ENCODE measurements at places on chromosomes 4 and X.
A peak's percentile ranks its signal among the peaks of the same experiment; 100 is the strongest.

GRCh38 chr4:74540193-74540592 is 95.3 kb downstream of the AREG start:
- DNase-seq = no peak

DNA sequence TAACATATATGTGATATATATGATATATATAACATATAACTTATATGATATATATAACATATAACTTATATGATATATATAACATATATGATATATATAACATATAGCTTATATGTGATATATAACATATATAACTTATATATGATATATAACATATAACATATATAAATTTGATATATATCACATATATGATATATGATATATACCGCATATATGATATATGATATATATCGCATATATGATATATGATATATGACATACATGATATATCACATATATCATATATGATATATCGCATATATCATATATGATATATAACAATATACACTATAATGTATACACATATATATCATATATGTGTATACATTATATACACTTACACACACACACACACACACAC is 114.3 kb downstream of the ELOVL6 start:
- no peak for DNase-seq

GRCh38 chr4:93016350-93016749 is 712.6 kb downstream of the GRID2 start:
- DNase-seq = no peak

DNA sequence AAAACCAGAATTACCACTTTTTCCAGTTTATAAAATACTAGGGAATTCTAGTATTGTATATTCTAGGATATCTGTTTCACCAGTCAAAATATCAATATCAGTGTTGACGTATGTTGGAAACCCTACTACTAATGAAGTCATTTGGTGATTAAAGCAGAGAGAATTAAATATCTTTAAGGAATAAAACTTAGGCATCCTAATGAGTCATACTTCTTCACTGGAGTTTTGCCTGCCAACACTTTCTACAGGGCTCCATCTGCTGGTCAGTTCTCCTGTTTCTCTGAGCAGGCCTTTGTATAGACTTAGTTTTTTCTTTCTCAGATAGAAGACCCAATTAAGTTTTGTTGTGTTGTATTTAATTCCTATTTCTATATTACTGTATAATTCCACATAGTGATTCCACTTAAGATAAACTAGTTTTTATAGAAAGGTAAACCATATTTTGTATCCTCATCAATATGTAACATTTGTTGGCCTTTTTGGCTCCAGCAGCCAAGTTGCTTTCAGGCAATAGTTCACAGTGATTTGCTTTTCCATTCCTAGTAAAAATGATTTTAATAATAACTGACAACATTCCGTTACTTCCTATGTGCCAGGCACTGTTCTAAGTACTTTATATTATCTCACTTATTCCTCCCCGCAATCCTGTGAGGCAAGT is 3.5 kb downstream of the AP1AR start:
- peak; percentile 51 for DNase-seq

- no peak for DNase-seq
These were observed 59.1 kb downstream of the SCFD2 start for GRCh38 chr4:53306729-53307128.

GRCh38 chrX:133265331-133265730 is 47.2 kb upstream of the TFDP3 start:
- DNase-seq = no peak

DNA sequence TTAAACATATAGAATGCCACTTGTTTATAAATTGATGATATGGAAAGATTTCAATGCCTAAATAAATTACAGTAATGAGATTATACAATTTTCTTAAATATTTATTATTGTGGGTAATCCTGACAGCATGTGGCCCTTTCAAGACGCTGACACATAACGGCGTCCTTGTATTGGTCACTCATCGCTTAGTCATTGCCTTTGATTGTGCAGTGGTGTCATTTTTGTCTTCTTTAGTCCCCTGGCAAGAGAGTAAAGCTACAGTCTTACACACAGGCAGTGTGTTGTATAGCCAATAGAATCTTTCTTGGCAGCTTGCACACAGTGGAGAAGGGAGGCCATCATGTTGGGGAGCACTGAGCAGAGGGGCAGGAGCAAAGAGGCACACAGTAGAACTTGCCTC is 361.8 kb upstream of the GALNT7 start:
- DNase-seq = no peak

- DNase-seq = no peak
These were observed 1700.6 kb upstream of the TENM3 start for GRCh38 chr4:180542445-180543100.

- DNase-seq = no peak
These were observed 46.1 kb upstream of the TLR2 start for GRCh38 chr4:153638011-153638410.

DNA sequence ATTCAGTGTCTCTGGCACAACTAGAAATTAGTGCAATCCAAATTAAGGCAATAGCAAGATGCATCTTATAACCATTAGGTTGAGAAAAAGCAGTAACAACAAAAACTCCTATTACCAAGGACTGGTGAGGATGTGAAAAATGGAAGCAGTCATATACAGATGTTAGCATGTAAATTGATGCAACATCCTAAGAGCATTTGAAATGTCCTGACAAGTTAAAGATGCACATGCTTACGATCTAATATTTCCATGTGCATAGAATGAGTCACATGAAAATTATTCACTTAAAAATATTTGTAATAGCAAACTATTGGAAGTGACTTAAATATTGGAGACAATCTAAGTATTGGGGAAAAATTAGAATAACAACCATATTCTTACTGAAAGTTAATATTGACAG is 163.0 kb downstream of the FAM13A start:
- DNase-seq = no peak

- no peak for DNase-seq
These were observed 602 bp upstream of the SCARB2 start for GRCh38 chr4:76214177-76214675.

GRCh38 chr4:152073351-152074087 is 312.7 kb upstream of the GATB start:
- peak; percentile 10 for DNase-seq

DNA sequence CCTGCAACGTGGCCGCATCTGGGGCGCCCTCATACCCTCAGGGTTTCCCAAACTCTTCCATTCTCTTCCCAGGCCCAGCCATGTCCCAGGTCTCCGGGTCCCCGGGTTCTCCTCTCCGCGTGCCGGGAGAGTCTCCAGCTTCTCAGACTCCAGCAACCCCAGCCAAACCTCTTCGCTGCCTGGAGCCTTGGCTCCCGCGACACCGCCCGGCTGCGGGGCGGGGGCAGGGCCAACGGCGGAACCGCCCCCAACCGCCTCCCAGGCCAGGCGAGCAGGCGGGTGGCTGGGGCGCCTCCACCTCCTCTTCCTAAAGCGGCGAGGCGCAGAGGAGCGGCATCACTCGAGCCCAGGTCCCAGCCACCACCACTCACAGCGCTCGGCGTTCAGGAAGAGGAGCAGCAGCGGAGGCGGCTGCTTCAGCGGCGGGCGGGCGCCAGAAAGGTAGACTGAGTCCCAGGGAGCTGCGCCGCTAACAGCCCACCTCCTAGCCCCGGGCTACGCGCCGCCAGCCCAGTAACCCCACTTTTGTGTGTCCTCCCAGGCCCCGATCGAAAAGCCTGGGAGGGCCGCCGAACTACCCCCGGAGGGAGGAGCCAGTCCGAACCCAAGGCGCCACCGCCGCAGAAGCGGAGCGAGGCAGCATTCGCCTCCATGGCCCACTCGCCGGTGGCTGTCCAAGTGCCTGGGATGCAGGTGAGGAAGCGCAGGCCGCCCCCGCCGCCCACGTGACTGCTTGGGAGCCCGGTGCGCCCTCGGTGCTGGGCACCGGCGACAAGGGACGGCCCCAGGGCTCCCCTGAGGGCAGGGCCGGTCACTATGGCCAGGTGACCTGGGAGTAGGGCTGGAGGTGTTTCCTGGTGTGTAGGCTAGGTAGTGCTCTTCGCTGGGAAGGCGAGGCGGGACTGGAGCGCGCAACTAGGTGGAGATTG is at the start of gene STK26:
STK26 (plus strand) TSS at position 336 of the 929 bp plus-strand sequence; CDS start at position 652, 316 bp downstream.
- peak; percentile 68 for DNase-seq

DNA sequence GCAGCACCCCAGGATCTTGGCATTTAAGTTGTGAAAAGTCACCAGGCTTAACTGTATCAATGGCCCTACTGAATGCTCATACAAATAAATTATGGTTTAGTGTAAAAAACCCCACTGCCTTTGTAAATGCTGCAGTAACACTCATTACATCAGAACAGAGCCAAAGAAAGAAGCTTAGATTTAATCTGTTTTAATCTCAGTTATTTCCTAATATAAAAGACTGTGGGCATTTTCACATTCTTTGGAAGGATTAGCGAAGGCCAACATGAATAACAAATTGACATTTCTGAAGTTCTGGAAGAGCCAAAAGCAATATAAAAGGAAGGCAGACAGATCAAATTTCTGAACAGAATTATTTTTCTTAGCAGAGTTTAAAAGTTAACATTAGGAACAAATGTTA is 140.0 kb upstream of the HCCS start:
- no peak for DNase-seq

DNA sequence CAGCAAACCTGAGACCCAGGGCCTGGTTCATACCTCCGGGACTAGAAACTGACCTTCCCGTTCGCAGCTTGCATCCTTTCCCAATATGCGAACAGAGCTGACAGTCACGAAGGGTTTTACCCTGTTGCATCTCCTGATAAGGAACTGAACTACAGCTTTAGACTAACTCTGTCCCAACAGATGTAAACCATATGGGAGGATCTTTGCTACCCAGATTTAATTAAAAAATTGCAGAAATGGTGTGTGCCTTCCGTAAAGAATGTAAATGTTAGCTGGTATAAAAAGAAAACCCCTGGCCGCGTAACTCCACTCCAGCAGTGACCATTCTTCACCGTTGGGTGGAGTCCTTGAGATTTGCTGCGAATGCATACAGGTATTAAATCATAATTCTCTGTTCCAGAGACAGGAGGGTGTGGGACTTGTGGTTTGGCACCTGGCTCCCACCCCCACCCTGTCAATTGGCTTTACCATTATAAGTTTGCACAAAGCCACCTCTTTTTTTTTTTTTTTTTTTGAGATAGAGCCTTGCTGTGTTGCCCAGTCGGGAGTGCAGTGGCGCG is 40.6 kb upstream of the SORCS2 start:
- DNase-seq = no peak

GRCh38 chr4:86452924-86453531 is 93.2 kb upstream of the MAPK10 start:
- DNase-seq = no peak
